ENCODE measurements at places on chromosomes 11 and 22.

GRCh38 chr22:47201186-47201995 lies 438.9 kb downstream of the TBC1D22A start:
- DNase-seq: no peak

- DNase-seq: no peak
Measured at GRCh38 chr22:36036167-36036624, 7.6 kb upstream of the RBFOX2 start.

DNA sequence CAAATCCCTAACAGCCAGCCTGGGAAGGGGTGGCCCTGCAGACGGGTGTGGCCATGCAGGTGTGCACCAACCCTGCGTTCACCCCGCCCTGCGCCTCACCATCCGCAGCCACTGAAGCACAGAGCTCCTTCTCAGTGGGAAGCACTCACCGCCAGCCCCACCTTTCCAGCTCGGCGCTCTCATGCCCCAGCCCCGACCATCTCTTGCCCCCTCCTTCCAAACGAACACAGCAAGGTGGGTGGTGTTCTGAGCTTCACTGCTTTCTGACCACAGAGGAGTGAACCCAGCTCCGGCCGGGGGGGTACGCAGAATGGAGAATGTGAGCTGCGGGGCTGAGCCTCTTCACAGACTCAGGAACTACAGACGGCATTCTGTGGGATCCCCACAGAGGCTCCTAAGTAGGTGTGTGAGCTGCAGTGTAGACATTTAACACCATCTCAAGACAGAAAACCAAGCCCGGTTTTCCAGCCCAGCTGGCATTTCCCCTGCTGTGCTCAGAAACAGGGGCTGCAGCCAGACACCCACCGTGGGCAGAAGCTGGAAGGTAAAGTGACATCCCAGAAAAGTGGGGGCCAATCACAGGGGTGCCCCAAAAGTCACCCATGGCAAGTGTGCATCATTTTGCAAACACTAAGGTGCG lies 88.4 kb upstream of the RTL6 start:
- no peak for DNase-seq

GRCh38 chr11:113613619-113614018 lies 92.5 kb downstream of the TMPRSS5 start:
- DNase-seq: peak; percentile 43

- no peak for DNase-seq
Measured at GRCh38 chr11:112596324-112596723, 335.7 kb upstream of the PLET1 start.

DNA sequence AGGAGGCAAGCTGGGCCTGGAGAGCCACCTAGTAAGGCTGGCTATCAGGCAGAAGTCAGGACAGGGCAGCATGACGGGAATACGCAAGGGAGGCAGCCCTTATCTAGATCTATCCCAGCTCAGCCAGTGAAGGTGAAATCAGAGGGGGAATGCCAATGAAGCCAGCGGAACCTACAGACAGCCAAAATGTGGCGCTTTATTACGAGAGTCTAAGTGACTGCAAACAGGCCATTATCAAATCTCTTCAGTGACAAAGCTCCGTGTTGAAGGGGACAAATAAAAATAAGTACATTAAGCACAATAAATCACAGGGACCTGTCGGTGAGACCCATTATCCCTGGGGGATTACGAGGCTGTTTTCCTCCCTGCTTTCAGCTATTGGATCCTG lies 22.8 kb downstream of the LARGE1 start:
- DNase-seq: no peak

DNA sequence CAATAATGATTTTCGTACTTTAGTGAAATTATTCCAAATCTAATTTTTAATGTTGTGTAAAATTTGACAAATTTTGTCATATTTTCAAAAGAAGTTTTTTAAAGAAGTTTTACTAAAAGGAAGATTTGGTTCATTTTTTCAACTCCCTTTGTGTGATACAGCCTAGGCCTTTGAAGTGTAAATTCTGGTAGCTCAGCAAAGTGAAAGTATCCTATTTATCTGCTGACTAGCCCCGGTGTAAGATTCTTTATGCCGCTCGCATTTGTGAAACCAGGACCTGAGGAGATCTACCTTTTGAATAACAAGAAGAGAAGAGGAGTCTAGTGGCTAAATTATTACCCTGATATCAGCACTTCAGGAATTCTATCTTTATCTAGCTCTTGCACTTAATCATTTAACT lies 177.4 kb downstream of the JRKL start:
- no peak for DNase-seq
